ENCODE measurements at places on chromosomes 16 and 17.

DNA sequence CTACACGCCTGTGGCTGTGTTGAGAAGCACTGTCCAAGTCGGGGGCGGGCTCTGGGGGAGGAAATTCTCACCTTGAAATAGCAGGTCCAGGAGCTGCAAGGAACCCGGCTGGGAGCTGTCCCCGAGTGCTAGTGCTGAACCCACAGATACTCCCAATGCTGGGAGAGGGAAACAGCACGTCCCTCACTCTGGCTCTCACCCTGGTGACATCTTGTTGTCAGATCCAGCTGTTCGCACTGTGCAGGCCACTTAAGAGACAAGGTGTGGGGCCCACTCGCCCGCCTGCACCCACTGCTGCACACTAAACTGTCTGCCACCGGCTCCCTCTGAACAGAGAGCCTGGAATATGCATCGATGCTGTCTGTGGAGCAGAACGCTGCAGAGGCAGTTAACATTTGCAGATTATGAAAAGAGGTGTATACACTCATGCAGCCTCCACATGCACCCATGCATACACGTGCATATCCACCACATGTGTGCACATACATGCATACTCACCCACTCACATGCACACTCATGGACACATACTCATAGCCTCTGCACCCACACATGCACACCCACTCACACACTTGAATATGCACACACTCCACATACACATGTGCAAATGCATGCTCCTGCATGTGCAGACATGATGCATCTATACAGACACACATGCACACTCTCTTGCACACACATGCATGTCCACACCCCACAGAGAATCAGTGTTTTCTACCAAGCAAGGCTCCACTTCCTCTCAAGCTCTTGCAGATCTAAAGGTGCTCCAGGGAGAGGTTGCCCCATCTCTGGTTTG, 42.0 kb downstream of the MGAT5B start:
- no peak for DNase-seq

DNA sequence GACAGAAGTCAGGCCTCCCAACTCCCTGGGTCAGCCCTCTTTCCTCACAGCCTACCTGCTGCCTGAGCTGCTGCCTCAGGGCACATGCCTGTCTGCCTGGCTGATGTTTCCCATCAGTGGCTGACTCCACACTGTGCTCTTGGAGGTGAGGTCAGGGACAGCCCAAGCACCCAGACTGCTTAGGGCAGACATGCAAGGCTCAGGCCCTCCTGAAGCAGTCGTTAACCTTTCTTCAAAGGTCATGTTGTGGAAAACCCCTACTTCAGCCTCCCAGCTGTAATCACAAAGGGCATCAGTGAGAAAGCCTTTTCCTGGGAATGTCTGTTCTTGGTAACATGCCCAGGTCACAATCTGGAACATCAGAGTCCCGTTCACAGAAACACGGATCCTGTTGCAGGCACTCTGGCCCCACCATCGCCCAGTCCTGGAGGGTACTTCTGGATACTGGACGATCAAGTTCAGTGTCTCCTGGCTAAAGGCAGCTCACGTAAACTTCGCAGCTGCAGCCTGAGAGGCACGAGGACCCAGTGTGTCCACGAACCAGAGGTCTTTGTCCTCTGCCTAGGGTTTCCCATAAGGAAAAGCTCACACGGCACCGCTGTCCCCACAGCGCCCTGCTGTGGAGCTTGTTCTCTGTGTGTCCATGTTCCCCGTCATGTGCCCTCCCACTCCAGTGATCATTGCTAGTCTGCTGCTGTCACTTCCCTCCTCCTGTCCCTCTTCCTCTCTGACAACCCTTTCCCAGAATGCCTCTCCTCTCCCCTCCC, 54.9 kb downstream of the GNAO1 start:
- no peak for DNase-seq

- peak; percentile 64 for DNase-seq
These were observed at the start of gene MYOCD for GRCh38 chr17:12665263-12666210. TSS of gene MYOCD (plus strand) at chr17:12665890. CDS start at chr17:12666189, 299 bp downstream.

DNA sequence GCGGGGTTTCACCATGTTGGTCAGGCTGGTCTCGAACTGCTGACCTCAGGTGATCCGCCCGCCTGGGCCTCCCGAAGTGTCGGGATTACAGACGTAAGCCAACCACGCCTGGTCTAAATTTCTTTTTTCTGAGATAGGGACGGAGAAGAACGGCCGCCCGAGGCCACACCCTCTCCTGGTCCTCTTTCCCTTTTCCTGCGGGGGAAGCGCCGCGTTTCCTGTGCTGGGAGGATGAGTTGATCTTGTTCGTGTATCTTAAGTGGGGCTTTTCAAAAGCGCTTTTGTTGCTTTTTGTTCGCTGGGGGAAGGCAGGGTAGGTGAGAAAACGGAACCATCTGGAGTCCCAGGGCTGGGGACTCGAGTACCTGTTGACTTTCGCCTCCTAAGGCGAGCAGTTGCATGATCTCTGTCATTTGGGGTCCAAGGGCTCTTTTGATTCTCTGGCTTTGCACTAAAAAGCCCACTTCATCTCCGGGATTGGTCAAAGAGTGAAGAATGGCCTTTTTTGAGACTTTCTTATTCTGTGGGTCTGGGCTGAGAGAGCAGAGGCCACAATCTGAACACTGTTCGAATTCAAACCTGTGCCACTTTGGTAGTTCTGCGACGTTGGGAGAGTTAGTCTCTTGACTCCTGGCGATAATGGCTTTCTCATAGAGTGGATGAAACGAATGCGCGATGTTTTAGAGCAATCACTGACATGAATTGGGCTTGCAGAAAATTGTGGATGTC, 1.3 kb downstream of the FUS start:
- peak; percentile 43 for DNase-seq

GRCh38 chr17:21251337-21252010, 1.7 kb downstream of the NATD1 start:
- DNase-seq: no peak

DNA sequence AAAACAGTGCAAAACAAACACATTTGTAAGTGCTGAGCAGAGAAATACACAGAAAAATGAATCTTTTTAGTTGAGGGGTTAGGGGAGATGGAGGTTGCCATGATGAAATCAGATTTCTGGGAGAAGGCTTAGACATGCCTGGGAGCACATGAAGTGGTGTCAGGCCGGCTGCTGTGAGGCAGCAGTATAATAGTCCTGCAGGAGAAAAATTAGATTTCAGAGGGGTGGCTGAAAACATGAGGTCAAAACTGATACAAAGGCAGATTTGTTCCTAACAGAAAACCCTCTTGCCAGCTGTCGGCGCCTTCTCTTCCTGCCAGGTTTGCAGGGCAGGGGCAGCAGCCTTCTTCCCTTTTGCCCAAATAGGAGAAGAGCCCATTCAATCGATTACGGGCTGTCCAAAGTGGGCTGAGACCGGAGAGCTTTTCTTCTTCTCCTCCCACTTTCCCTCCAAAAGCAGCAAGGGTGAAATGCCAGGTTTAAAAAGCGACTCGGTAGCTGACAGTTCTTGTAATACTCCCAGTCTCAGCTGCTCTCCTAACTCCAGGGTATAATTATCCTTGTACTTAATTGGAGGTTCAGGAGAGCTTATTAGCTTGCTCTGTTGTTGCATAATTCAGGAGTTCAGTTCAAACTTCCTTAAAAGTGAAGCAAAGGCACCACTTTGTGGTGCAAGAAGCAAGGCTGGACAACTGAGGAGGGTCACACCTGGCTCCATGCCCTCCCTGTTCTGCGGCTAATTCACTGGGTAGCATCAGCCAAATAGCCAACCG, 80.0 kb downstream of the PCTP start:
- DNase-seq: no peak

GRCh38 chr16:87951552-87952538, 611 bp downstream of the BANP start:
- no peak for DNase-seq

- DNase-seq: no peak
These were observed 14.7 kb downstream of the BEAN1 start for GRCh38 chr16:66441586-66442375.

DNA sequence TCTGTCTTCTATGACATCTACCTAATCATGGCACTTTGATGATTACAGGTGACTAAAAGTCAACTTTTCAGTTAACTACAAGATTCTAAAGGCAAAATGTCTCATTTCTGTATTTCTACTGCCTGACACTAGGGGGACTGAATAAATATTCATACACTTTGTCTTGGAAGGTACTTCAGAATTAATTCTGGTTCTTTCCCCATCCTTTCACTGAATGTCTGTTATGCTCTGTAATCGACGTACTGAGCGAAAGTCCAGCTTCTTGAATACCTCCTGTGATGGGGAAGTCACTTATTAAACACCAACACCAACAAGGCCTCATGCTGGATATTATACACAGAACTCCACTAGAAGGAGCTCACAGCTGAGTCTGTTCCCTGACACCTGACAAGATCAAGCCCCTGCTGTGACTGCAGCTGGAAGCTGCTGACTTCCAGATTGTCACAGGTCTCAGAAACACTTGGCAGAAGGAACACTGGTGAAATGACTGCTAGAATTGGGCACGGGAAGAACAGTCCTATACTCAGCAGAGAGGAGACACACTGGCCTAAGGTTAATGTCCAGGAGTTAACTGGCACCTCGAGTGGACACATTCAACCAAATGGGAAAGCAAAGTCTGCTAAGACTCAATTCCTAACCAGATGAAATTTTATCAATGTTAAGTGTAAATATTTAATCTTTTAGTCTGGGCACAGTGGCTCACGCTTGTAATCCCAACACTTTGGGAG, 31.9 kb downstream of the CMC2 start:
- no peak for DNase-seq

DNA sequence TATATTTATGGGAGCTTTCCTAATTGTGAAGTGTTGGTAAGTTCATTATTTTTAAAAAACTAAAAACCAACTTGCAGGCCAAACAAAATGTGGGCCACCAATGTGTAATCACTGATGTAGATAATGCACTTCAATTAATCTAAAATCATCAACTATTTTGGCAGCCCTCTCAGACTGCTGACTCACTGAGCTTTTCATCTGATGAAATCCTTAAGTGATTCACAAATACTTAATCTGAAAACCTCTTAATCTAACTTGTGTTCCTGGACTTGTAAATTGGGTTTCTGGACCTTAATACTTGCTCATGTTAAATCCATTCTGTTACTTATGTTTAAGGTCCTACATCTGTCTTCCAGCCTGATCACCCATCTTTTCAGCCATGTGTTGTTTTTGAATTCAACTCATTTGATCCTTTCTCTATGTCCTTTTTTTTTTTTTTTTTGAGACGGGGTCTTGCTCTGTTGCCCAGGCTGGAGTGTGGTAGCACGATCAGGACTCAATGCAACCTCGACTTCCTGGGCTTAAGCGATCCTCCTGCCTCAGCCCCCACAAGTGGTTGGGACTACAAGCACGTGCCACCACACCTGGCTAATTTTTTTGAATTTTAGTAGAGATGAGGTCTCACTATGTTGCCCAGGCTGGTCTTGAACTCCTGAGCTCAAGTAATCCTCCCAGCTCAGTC, 39.0 kb downstream of the PRKCB start:
- DNase-seq: no peak

DNA sequence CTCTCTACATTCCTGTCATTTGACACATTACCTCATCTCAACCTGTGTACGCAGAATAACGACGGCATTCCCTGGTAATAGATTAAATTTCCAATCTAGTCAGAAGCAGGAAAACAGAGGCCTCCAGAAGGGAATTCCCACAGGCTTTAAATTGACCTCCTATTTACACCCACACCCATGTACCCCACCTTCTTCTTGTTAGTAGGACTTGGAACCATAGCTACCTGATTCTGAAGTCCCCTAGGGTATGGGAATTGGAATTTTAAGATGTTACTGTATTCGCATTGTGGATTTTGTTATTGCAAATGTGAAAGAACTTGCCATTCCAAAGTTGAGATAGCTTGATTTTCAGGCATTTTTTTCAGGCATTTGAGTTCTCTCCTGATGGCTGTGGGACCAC, 377.5 kb upstream of the DYNLRB2 start:
- DNase-seq: no peak

DNA sequence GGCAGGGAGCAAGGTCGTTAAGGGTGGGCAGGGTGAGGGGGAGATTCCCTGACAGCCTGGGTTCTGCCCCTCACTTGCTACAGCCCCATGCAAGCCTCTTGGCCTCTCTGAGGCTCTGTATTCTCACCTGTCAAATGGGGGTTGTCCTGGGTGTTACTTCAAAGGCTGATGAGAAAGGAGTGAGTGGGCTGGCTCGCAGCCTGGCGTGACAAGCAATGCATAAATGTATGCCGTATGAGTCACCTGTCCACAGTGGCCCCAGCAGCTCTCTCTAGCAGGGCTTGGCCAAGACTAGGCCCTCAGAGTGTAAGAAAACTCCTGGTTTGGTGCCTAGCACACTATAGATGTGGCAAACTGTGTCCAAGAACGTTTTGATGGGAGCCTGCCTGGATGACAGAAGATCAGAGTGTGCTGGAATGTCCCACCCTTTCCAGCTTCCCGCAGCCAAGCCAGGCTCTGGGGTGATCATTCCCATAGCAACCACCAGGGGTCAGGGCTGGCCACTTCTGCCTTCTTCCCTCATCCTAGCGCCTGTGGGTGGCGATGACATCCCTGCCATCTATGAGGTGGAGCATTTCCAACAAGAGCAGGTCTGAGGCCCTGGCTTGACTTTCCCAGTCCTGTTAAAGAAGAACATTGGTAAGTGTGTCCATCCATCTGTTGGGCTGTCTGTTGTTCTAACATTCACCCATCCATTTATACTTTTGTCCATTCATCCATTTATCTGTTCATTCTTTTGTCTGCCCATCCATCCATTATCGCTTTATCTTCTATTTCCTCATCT, 37.2 kb upstream of the ADGRG1 start:
- DNase-seq: peak; percentile 64

DNA sequence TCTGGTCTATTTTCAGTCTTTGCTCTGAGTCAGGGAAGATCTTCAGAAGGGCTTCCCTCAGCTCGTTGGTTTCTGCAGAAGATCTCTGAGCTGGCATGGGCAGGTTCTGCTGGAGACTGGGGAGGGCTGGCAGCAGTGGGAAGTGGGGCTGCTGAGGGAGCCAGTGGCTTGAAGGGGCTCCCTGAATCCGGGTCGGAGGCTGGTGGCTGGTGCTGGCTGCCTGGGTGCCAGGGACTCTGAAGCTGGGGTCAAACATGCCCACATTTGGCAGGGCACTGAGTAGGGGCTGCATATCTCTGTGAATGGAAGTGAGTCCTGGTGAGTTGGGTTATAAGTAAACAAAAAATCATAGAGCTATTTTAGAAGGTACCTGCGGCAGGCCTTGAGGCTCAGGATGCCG, 67.0 kb downstream of the N4BP1 start:
- DNase-seq: no peak

- DNase-seq: no peak
These were observed 122.3 kb downstream of the PCTP start for GRCh38 chr17:55873017-55873758.

- no peak for DNase-seq
These were observed 64.7 kb downstream of the SNX20 start for GRCh38 chr16:50616386-50616785.

All from uterus (tissue), 4 donors.